Activated naive CD8-positive, alpha-beta T cell treated with anti-CD3 and anti-CD28 coated beads, Interleukin-2, amount 10 ng/mL, durations not matched to agents 7 days and 5 days (primary cell): ENCODE measurements at places on chromosomes 7 and 10. TPM values are rescaled to one million over a fixed set of nuclear protein-coding genes. Genes with fewer than 3 reads are reported as not detected.

The PON1 gene
- total RNA-seq: not detected

The AKR1D1 gene
- not detected for total RNA-seq

The SPACDR gene
- total RNA-seq: 3.5 TPM

The C7orf57 gene
- 0.14 TPM for total RNA-seq

The CLRN3 gene
- not detected for total RNA-seq

The MCM10 gene
- 45.0 TPM for total RNA-seq

The METTL27 gene
- 0.74 TPM for total RNA-seq

The FXYD4 gene
- not detected for total RNA-seq

The CTBP2 gene
- 0.94 TPM for total RNA-seq

The INSYN2A gene
- total RNA-seq: not detected

The HOXA2 gene
- total RNA-seq: not detected

The NUTM2A gene
- 0.79 TPM for total RNA-seq

The SLC13A1 gene
- total RNA-seq: not detected

The ZNF365 gene
- 0.94 TPM for total RNA-seq

The ZCWPW1 gene
- total RNA-seq: 6.5 TPM

The ATRNL1 gene
- not detected for total RNA-seq

The LBX1 gene
- not detected for total RNA-seq

The ANKRD61 gene
- not detected for total RNA-seq

The ZNF804B gene
- not detected for total RNA-seq

The SLIT1 gene
- 0.44 TPM for total RNA-seq

The TRIM73 gene
- total RNA-seq: 18.4 TPM

The GPR26 gene
- not detected for total RNA-seq

The FGFR2 gene
- 1.1 TPM for total RNA-seq

The FKBP6 gene
- not detected for total RNA-seq

The PRKG1 gene
- not detected for total RNA-seq

The R3HCC1L gene
- 21.8 TPM for total RNA-seq

The ZFAND4 gene
- total RNA-seq: 22.3 TPM

The LIPK gene
- not detected for total RNA-seq

The PLXDC2 gene
- total RNA-seq: 0.86 TPM

The MYH16 gene
- not detected for total RNA-seq

The FFAR4 gene
- total RNA-seq: not detected

The WNT2 gene
- total RNA-seq: not detected

The SPRN gene
- not detected for total RNA-seq

The TIAL1 gene
- total RNA-seq: 192 TPM

The RAMP3 gene
- not detected for total RNA-seq

The KIF11 gene
- total RNA-seq: 55.2 TPM

The GLI3 gene
- total RNA-seq: 0.75 TPM

The PTF1A gene
- not detected for total RNA-seq

The FKBP9 gene
- 0.37 TPM for total RNA-seq

The NCF1 gene
- total RNA-seq: 4.4 TPM

The HOXA13 gene
- not detected for total RNA-seq

The TMEM178B gene
- not detected for total RNA-seq

The ADAMTS14 gene
- total RNA-seq: not detected
